ENCODE measurements at places on chromosomes 1 and 21.
A peak's percentile ranks its signal among the peaks of the same experiment; 100 is the strongest.

GRCh38 chr1:200535605-200536004, 84.9 kb downstream of the KIF14 start:
- DNase-seq = no peak

- DNase-seq = no peak
Measured at GRCh38 chr1:71093938-71094337, 13.1 kb upstream of the ZRANB2 start.

DNA sequence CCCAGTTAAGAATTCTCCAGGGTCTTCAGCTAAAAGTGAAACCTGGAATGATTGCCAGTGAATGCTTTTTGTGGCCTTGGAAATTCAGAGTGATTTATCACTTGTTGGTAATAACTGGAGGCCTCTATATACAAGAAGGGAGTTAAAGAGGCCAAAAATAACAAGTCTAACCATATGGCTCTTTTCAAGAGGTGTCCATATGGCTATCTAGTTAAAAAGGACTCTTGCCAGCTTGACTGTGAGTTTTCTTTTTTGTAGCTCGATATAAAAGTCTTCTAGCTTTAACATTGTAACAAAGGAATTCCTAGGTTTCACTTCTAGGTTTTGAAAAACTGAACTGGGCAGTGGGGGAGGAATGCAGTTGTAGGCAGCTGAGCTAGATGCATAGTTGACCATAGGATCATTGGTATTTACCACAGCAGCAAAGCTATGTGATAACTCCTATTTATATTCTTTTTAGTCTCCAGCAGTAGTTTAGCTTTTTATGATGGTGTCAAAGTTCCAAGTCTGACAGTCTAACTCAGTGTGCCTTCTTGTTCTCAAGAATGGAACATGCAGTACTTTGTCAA, 44.4 kb downstream of the CACHD1 start:
- no peak for DNase-seq

GRCh38 chr1:71414179-71414578, 333.3 kb upstream of the ZRANB2 start:
- no peak for DNase-seq

DNA sequence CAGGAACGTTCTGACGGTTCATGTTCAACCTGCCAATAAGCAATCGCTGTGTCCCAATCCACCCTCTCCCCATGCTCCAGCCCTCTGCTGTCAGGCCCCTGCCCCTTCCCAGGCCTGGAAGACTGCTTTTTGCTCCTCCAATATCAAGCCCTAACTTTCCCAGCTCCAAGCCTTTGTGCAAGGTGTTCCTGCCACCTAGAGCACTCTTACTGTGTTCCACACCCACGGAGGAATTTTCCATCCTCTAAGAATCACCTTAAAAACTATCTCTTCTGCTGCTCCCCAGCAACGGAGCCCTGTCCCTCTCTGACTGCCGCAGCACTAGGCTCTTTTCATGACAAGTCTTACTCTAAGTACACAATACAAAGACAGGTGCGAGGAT, 657.9 kb downstream of the AJAP1 start:
- DNase-seq = no peak

DNA sequence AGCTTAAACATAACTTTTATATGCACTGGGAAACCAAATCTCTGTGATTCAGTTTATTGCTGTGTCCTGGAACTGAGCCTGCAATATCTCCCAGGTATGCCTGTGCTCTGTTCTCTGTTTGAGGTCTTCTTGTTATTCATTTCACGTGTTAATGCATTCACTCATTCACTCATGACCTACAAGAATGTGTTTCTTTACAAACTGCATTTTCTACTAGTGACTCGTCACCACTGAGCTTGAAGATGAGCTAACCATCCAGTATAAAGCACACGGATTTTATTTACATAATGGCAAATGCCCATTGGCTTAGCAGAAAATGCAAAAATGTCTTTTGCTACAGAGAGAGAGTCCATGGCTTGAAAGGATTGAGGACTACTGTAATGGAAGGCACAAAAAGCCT, 75.0 kb upstream of the DUSP10 start:
- DNase-seq = no peak

GRCh38 chr1:197775282-197776262, at the start of gene DENND1B:
DENND1B (minus strand) TSS chr1:197775480; CDS start chr1:197775155, 325 bp downstream.
- DNase-seq = peak; percentile 69

DNA sequence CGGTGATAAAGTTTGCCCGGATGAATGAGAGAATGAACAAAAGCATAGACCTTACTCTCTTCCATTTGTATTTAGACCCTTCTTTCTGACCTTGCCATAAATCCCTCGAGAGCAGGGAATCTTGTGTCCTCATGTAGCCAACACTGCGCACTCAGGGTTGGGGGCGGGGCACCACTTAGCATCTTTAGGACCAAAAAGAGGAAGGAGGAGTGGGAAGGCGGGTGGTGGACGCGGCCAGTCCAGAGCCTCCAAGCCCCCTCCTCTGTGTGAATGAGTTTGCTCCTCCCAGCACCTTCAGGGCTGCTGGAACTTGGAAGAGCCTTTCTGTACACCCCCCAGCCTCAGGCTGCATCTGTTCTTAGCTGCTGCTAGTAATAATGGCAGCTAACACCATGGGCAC, 141.9 kb upstream of the TMEM51 start:
- no peak for DNase-seq

GRCh38 chr21:28749536-28749935, 243.1 kb downstream of the LTN1 start:
- DNase-seq = no peak

GRCh38 chr21:31997191-31997590, 124.4 kb downstream of the HUNK start:
- DNase-seq = no peak

GRCh38 chr1:32082022-32082421, 9.3 kb downstream of the TMEM39B start:
- DNase-seq = no peak

- peak; percentile 33 for DNase-seq
Measured at GRCh38 chr1:154353460-154353904, 28.2 kb downstream of the ATP8B2 start.

GRCh38 chr1:54107131-54107530, 45.7 kb downstream of the CDCP2 start:
- DNase-seq = no peak

DNA sequence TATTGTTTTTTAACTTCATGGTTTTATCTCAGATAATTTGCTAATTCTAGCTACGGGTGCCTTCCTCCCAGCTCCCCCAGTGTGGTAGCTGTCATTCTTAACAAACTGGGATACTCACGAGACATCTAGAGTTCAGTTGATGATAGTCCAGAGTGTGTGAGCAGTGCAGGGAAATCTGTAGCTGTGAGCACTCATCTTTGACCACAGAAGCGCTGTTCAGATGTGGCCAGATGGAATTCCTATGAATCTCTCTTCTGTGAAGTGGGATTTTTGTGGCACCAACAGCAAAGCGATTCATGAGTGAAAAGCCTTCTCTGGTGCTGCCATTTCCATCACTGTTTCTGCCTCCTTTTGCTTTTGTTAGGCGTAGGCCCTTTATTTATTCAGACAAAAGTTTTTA, 125.1 kb downstream of the NFIA start:
- no peak for DNase-seq
